Activated CD8-positive, alpha-beta memory T cell treated with anti-CD3 and anti-CD28 coated beads for 1 hour (primary cell): ENCODE measurements at places on chromosomes 12 and 14.
A peak's percentile ranks its signal among the peaks of the same experiment; 100 is the strongest.

DNA sequence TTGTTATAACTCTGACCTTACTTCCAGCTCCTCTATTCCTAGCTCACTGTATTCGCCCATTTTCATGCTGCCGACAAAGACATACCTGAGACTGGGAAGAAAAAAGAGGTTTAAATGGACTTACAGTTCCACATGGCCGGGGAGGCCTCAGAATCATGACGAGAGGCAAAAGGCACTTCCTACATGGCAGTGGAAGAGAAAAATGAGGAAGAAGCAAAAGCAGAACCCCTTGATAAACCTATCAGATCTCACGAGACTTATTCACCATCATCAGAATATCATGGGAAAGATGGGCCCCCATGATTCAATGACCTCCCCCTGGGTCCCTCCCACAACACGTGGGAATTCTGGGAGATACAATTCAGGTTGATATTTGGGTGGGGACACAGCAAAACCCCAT lies 14.5 kb upstream of the PHC1 start:
- no peak for DNase-seq

- no peak for DNase-seq
Measured at GRCh38 chr12:43795716-43796280, 10.3 kb downstream of the TWF1 start.

DNA sequence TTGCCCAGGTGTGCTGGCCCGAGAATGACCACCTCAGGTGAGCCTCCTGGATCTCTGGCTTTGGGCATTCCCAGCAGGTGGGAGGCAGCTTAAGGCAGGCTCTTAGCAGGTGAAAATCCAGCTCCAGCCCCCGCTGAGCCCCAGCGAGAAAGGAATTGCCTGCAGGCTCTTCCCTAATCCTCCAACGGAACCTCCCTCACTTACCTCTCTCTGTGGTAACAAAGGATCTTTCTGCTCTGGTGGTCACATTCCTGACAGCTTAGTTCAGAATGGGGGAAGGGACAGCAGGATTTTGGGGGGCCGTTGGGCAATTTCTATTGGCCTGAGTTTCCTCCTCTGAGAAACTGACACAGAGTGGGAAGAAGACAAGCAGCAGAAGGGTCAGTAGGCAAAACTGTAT lies 116.0 kb upstream of the LHX5 start:
- DNase-seq: no peak

DNA sequence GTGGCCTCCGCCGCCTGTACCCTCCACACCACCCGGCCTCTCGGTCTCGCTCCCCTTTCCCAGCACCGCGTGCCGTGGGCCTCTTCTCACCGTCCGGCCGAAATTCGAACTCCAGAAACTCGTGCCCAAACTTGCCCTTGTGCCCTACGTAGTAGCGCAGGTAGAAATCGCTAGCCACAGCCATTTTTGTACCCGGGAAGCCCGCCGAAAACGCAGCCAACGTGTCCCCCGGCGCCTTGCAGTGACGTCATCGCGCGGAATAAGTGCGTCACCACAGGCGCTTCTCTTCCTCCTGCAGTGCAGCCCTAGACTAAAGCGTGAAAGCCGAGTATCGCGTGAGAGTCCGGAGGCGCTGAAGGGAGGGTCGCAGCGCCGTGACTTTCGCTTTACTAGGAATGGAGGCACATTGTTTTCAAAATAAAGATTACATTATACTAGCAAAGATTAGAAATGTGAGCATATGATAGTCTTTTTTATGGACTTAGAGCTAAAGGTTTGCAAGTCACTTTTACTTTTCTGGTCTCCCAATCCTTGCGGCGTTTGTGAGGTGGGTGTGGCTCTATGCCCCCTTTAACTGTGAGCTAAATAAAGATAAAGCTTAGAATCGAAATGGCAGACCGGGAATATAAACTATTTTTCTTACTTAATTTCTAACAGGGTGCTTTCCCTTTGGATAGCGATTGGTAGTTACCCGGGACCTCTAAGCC lies at the start of gene MAGOHB:
Gene MAGOHB (minus strand): TSS at position 261 of the 707 bp plus-strand sequence. CDS start 77 bp downstream, at position 184.
- peak; percentile 99 for DNase-seq

DNA sequence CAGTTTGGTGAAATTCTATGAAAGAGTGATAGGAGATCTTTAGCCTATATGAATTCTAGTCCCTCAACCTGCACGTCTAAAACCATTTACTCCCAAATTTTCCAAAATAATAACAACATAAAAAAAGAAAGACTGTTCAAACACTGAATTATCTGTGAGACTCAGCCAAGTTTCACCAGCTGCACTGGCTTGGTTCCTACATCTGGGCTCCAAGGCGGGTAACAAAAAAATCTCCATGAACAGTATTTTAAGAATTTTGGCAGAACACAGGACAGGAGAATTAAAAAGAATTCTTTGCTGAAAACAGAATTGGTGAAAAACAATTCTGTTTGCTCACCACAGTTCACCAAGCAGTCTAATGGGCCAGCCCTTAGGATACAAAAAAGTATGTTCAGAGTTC lies 536.8 kb upstream of the ATP2B1 start:
- DNase-seq: no peak

DNA sequence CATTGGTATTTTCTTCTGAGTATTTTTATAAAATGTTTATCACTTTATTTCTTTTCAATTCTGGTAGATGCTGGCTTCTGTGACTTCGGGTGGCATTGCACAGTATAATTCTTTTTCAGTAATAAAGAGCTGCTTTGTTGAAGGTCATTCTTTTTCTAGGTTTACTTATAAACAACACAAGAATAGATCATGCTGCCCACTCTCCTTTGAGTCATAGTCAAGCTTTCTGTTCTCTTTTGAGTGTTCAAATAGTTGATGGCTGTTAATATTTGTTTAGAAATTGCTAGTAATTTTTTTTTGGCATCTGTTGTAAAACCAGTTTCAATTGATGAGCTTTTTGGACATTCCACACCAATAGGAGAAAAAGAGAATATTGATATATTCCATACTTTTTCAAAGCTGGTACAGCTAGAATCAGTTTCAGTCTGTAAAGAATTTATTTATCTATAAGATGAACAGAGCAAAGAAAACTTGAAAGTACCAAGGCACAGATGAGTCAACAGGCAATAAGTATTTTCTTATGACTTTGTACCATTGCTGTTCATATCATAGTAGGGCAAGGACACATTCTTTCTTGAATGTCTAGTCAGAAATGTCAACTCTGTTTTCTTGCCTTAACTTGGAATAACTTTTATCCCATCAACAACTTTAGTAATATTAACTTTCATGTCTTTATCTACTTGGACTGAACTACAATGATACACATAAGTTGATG lies 513.0 kb upstream of the SEL1L start:
- no peak for DNase-seq

- no peak for DNase-seq
Measured at GRCh38 chr12:46437469-46437868, 64.9 kb upstream of the SLC38A2 start.

- no peak for DNase-seq
Measured at GRCh38 chr12:98421316-98421715, 94.1 kb upstream of the TMPO start.

DNA sequence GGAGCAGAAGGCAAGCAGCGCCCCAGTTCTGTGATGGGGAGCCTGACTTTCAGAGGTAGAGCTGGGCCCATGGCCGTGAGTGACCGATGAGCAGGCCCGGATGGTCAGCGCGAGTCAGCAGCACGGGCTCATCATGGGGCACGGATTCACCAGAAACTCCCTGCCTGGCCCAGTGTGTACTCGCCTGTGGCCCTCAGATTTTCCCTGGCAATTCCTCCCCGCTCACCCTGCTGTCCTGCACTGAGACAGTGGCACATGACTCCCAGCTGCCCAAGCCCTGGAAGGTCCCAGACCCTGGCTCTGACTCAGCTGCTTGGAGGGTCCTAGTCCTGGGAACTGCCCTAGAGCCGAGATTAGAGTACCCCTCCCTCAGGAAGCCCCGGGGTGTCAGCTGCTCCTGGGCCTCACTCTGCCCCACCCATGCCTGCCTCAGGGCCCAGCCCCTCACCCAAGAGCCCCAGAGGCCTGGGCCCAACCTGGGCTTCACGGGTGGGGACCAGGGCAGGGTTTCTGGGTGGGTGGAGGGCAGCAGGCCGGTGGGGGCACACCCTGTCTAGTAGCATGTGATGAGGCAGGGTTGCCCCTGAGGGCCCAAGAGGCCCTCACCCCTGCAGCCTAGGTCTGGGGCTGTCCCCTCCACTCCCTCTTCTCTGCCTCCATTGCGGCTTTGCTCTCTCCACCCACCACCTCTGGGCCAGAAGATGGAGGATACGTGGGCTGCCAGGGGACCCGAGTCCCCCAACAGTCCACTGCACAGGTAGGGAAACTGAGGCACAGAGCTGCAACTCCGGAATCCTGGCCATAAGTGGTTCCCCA lies 8.4 kb downstream of the TRMT61A start:
- no peak for DNase-seq

- DNase-seq: no peak
Measured at GRCh38 chr14:100025111-100025510, 40.1 kb upstream of the EVL start.

DNA sequence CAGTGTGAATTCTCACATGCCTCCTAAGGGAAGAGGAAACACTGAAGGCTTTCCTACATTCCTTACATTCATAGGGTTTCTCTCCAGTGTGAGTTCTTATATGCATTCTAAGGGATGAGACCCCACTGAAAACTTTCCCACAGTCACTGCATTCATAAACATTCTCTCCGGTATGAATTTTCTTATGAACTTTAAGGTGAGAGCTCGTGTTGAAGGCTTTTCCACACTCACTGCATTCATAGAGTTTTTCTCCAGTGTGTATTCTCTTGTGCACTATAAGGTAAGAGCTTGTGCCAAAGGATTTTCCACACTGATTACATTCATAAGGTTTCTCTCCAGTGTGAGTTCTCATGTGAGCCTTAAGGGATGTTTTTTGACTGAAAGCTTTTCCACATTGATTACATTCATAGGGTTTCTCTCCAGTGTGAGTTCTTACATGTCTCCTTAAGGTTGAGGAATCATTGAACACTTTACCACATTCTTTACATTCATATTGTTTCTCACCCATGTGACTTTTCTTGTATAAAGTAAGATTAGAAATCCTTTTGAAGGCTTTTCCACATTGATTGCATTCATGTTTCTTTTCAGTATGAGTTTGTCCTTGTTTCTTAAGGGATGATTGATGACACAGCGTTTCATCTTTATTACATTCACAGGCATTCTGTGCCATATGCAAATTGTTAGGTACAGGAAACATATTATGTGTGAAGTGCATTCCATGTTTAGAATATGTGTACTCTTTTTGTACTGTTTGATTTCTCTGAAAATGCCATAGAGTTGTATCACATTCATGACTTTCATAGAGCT lies 9.5 kb downstream of the ZNF891 start:
- DNase-seq: no peak

GRCh38 chr14:23727566-23728335 lies 91.6 kb downstream of the DHRS2 start:
- DNase-seq: no peak

GRCh38 chr12:70052931-70053497 lies 190.2 kb upstream of the CNOT2 start:
- no peak for DNase-seq

GRCh38 chr14:100692256-100692655 lies 34.4 kb upstream of the DLK1 start:
- no peak for DNase-seq

GRCh38 chr14:38710881-38711280 lies 392.2 kb downstream of the SEC23A start:
- no peak for DNase-seq

GRCh38 chr12:53626702-53627169 lies 554 bp upstream of the ATF7 start:
- DNase-seq: no peak

DNA sequence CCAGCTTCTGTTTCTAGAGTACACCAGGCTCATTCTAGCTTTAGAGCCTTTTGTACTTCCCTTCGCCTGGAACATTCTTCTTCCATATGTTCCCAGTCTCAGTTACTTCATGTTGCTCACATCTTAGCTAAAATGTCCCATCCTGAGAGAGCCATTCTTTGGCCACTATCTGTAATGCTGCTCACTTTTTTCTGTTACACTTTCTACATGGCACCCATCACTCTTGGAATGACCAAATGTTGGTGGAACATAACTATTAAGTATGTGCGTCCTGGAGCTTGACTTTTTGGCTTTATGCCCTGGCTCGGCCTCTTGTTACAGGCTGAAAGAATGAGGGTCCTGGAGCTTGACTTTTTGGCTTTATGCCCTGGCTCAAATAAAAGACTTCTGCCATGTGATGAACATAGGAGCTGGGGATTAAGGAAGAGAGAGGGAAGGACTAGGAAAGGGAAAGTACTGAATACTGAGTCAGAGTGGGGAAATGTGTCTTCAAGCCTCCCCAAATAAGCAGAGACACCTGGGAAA lies 442.9 kb upstream of the ATP2B1 start:
- DNase-seq: no peak

GRCh38 chr14:101229666-101230065 lies 326.1 kb upstream of the RTL1 start:
- DNase-seq: no peak

- DNase-seq: no peak
Measured at GRCh38 chr14:93752980-93753561, 35.2 kb downstream of the PRIMA1 start.

GRCh38 chr14:71202881-71203280 lies 295.6 kb downstream of the PCNX1 start:
- no peak for DNase-seq

- DNase-seq: no peak
Measured at GRCh38 chr12:1587927-1588574, 6.3 kb downstream of the FBXL14 start.

- no peak for DNase-seq
Measured at GRCh38 chr14:92759679-92760523, 11.5 kb upstream of the LGMN start.

GRCh38 chr12:12445882-12446181 lies 89.0 kb downstream of the BORCS5 start:
- no peak for DNase-seq

- DNase-seq: no peak
Measured at GRCh38 chr12:38711054-38711453, 194.3 kb downstream of the CPNE8 start.

GRCh38 chr12:54017878-54018467 lies 9.2 kb downstream of the HOXC8 start:
- peak; percentile 32 for DNase-seq

DNA sequence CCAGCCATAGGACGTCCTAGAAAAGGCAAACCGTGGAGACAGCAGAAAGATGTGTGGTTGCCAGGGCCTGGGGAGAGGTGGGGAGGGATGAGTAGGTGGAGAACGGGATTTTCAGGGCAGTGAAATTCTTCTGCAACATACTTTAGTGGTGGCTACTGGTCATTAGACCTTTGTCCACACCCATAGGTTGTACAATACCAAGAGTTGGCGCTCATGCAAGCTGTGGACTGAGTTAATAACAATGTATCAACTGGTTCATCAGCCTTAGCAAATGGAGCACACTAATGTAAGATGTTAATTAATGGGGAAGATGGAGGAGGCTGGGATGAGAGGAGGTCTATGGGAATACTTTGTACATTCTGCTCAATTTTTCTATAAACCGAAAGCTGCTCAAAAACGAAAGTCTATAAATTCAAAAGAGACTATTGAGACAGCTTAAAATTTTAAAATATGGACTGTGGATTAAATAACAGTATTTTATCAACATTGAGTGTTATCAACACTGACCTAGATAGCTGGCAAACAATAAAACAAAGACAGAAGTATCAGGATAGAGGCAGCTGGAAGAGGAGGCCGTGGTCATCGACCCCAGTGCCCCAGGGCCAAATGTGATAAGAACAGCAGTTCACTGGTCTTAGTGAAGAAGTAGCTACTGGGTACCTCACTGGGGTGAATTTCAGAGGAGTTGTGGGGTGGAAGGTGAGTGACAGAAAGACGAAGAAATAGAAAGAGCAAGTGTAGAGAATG lies 90.9 kb downstream of the SYNE3 start:
- DNase-seq: no peak

- no peak for DNase-seq
Measured at GRCh38 chr14:51002406-51002999, 58.2 kb upstream of the PYGL start.

- DNase-seq: no peak
Measured at GRCh38 chr14:34081576-34082136, 130.8 kb upstream of the EGLN3 start.
